Activated CD4-positive, alpha-beta T cell treated with anti-CD3 and anti-CD28 coated beads, Interleukin-2, amount 10 ng/mL, durations not matched to agents 7 days and 5 days (primary cell): ENCODE measurements at places on chromosomes 12 and 14. TPM values are rescaled to one million over a fixed set of nuclear protein-coding genes. Genes with fewer than 3 reads are reported as not detected.

DNA sequence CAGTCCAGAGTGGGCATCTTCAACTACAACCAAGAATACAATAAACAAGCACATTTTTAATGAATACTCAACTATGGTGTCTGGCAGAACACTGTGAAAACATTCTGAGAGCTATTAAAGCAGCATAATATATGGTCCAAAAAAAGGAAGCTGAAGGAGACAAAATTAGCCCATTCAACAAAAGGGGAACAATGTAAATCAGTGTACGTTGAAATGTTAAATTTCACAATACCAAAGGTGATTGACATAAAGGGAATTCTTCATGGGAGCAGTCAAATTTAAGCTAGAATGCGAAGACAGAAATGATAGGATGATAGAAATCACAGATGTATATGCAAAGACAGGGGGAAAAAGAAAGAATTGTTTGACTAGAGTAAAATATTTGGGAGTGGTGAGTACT, 41.3 kb upstream of the SYCP3 start:
- DNase-seq = no peak

The TMPRSS12 gene
- not detected for total RNA-seq

GRCh38 chr12:6771509-6772330, 600 bp upstream of the LAG3 start:
- no peak for DNase-seq

GRCh38 chr14:68571114-68571591, 221.7 kb downstream of the ZFP36L1 start:
- no peak for DNase-seq

The TTLL5 gene
- 43.3 TPM for total RNA-seq

DNA sequence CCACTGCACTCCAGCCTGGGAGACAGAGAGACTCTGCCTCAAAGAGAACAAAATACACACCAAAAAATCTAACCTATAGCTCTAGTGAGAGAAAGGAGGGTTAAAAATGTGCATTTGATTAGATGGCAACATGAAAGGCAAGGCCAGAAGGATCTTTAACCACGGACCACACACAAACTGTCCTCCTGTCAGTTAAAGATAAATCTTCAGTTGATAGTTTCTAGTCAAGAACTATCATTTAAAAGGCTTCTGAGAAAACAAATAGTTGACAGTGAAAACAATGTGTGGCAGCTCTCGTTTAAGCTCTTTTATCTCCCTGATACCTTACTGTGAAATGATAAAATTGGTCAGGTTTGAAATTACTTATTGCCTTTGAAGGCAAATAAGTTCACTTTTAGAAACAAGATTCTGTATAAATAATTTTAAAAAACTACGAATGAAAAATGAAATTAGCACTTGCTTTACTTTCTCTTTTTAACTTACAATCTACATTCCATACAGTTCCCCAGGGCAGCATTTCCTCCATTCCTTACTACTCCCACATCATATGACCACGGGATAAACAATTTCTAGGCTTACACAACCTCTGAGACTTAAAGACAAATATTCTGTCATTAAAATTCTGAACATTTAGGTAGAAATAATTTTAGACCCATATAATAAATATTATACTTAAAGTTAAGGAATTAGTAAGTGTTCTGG, 71.4 kb upstream of the GNPNAT1 start:
- no peak for DNase-seq

The TSPAN19 gene
- not detected for total RNA-seq

The TPCN1 gene
- total RNA-seq = 18.6 TPM

The KCNH3 gene
- 2.3 TPM for total RNA-seq

- DNase-seq = no peak
Observed at GRCh38 chr12:114253976-114254778, 151.8 kb downstream of the TBX5 start.

- no peak for DNase-seq
Observed at GRCh38 chr12:57129889-57130288, 1.6 kb downstream of the LRP1 start.

DNA sequence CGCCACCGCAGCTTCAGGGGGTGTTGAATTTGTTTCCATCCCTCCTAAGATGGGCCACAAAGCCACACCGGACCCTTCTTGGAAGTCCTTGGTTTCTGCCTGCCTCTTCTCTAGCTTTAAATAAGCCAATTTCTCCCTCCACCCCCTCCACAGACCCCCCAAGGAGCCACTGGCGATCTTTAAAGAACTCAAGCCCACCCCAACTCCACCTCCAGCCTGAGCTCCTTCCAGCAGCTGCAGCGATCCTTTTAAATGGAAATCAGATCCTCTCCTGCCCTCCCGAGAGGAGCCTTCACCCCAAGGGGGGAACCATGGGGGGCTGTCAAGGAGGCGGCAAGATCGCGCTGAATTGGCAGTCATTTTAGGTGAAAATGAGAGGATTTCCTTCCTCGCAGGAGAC, 133.1 kb downstream of the NCOR2 start:
- no peak for DNase-seq

The GLIPR1L1 gene
- not detected for total RNA-seq

DNA sequence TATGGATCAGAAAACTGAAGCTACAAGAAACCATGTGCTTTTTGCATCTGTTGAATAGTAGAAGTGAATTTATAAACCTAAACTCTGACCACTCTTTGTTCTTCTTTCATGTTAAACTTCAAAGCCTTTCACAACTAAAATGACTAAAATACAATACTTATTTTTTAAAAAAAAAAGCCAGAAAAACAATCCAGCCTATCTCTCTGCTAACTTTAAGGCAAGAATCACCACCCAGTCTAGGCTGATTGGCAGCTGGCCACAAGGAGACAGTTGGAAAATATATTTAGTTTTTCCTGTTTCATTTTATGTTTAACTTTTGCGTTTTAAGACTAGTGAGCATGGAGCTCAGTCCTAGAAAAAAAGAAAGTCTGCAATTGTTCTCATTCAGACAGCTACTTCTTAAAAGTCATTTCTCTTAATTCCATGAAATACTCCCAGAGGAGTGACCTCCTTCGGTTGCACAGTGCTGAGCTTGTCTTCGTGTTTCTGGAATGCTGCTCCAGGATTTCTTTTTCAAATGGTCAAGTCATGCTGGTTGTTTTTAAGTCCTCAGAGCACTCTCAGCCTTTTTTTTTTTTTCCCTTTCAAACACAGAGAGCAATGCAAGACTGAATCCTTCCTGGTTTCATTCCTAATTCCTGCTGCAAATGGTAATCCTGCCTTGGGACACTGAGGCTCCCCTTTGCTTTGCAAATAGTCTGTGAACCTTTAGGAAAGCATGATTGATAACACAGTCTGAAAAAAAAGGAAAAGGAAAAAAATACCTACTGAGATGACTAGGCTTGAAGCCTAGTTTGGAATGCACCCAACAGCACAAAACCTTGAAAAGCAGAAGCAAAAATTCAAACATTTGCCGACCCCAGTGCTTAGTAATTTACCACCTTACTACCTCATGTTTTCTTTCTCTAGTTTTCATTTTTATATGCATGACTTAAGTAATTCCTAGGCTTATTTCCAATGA, 233.3 kb upstream of the DAAM1 start:
- no peak for DNase-seq

The ACTR10 gene
- total RNA-seq = 39.2 TPM

DNA sequence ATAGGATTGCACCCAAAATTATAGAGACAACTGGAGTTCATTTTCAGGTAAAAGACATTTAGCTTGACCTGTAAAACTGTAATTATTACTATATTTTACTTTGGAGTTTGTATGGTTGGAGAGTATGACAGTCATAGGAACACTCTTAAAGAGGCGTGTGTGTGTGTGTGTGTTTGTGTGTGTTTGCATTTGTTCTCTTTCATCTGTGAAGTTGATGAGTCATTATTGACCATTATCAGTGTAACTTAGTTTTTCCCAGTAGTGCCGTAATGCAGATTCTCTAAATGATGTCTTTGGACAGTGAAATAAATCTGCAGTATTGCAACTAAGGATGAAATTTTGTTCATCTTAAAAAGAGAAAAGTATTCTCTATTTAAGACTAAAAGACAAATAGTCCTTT, 13.0 kb downstream of the WASHC4 start:
- DNase-seq = no peak
